ENCODE measurements at places on chromosomes 4 and X.

DNA sequence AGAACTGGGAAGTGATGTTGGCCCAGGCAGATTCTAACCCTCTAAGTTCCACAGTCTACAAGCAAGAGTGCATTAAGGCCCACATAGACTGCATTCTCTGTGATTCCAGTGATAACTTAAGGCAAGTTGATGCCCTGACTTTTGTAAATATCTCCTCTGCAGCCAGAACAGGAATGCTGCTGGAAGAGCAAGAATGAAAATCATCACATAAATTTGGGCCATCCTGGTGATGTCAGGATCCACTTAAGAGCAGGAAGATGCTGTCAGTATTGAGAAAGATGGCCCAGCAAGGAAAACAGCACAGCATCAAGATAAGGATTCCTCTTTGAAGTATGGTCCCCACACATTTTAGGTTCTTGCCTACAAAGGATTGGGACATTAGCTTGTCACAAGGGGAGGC, 52.4 kb downstream of the TMPRSS11F start:
- no peak for DNase-seq

- no peak for DNase-seq
Measured at GRCh38 chrX:23317799-23318724, 16.6 kb upstream of the PTCHD1 start.

DNA sequence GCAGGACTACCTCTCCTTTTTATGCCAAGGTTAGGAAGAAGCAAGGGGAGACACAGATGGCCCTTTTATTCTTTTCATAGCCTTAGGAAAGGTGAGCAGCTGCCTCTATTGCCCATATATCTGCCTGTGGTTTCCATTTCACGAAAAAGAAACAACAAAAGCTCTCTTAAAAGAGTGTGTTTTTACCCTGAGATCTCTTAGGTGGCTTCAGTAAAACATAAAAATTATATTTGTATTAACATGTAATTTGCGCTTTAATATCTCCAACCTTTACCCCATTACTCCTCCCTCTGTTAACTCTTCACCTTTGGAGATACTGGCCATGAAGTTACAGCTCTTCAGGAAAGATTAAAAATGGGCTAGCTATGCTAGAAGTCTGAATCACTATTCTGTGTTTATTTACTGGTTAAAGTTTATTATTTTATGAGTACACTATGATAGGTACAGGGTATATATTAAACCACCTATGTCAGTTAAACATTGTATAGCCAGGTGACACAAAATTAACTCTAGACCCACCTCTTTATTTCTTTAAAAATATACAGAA, 15.0 kb upstream of the SULT1B1 start:
- DNase-seq: no peak

- no peak for DNase-seq
Measured at GRCh38 chrX:149461746-149462145, 43.4 kb downstream of the IDS start.

DNA sequence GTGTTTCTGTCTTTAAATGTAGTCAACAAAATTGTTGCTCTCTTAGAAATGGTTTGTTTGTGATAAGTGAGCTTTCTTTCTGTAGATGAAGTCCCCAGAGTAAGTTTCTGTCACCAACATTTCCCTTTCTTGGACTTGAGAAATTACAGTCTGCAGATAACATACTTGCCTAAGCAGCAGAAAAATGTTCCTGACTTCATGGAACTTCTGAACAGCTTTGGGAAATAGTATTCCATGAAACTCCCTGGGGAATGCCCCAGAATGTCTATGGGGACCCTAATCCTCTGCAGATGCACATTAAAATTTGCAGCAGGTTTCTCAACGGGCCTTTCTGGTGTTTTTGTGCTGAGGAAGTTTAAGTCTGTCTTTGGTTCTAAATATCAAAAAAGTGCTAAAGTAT, 38.6 kb upstream of the NEIL3 start:
- no peak for DNase-seq

DNA sequence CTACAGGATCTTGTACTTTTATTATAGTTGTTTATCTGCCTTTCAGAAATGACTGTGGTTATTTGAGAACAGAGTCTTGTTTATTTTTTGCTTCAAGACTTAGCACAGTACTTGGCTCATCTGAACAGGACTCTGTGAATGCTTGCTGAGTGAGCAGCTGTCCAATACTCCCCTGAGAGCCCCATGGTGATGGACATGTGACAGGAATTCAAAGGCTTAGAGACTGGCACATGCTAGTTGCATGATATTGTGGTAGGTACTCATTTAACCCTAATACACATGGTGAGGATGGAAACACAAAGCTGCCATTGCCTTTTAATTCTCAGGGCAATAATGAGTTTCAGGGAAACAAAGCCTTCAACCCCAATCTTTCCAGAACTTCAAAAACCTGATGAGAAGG, 97.3 kb downstream of the GEMIN8 start:
- DNase-seq: peak; percentile 33

Measured in head of caudate nucleus (tissue), 42 donors.